Activated naive CD4-positive, alpha-beta T cell treated with anti-CD3 and anti-CD28 coated beads, Interleukin-2, amount 10 ng/mL, durations not matched to agents 7 days and 5 days (primary cell): ENCODE measurements at places on chromosomes 11 and 22.

- DNase-seq = no peak
Observed at GRCh38 chr11:35290876-35291275, 128.5 kb downstream of the SLC1A2 start.

GRCh38 chr22:20524004-20524481, 16.6 kb downstream of the MED15 start:
- peak; percentile 34 for DNase-seq

DNA sequence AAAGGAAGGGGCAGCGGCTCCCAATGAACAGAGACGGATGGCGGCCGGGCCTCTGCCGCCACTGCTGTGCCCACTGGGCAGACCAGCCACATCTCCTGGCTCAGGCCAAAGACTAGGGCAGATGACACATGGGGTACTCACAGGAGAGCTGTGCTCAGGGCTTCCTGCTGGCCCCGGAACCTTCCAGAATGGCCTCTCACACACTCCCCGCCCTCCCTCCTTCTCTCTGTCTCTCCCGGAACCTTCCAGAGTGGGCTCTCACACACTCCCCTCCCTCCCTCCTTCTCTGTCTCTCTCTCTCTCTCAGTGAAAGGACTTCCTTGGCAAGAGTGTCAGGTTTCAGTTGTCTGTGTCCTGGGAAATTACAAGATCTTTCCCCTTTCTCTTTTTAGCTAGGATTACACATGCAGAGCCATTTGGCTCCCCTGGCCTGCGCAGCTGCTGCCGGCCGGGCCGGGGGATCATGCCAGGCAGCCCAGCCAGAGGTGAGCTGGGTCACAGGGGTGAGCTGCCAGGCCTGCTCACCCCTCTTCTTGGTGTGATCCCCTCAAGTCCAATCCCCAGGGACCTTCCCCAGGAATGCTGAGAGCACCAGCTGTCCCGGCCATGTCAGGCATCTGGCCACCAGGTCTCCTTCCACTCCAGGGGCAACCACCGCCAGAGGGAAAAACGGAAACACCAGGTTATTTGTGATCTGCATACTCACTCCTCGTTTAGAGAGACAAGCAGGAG, 45.3 kb upstream of the ADA2 start:
- DNase-seq = no peak

DNA sequence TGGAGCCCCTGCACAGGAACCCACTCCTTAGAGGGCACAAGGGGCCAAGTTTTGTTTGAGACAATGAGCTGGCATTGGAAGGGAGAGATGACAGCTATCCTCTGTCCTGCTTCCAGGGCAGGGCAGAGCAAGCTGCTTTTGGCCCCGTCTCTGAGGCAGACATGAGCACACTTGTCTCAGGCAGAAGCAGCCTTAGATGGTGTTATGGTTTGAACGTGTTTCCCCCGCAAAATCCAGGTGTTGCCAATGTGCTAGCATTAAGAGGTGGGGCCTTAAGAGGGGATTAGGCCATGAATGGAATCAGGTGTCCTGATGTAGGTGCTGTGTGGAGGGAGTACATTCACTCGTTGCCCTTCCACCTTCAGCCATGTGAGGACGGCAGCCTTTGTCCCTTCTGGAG, 2.5 kb downstream of the TP53AIP1 start:
- DNase-seq = no peak

- DNase-seq = no peak
Observed at GRCh38 chr22:34812631-34813030, 253.3 kb upstream of the ISX start.

DNA sequence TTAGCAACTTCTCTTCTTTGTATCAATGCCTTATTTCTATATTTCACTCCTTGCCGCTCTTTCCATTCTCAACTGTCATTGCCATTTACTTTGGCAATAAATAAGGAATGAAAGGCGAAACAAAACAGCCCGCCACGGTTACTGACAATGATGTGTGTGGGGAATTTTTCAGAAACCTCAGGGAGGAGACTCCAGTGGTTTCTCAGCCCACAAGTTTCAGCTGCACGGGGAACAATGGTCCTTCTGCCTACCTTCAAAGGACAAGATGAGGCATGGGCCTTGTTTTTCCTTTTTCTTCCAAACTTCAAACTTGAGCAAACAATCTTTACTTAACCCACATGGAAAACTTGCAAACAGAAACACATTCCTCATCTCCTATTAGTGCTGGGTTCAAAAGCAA, 409.4 kb downstream of the METTL15 start:
- no peak for DNase-seq

- no peak for DNase-seq
Observed at GRCh38 chr11:46338988-46339666, 8.1 kb upstream of the DGKZ start.

GRCh38 chr11:34613015-34613414, 7.9 kb upstream of the EHF start:
- no peak for DNase-seq

- DNase-seq = no peak
Observed at GRCh38 chr11:43925932-43926505, 16.4 kb upstream of the C11orf96 start.
